ENCODE measurements at places on chromosomes 5 and 9.

- DNase-seq = no peak
Measured at GRCh38 chr9:126432659-126433058, 106.0 kb downstream of the MVB12B start.

- no peak for DNase-seq
Measured at GRCh38 chr9:122126331-122127261, 33.0 kb downstream of the NDUFA8 start.

GRCh38 chr9:35335164-35335563 is 154.7 kb upstream of the RUSC2 start:
- no peak for DNase-seq

- no peak for DNase-seq
Measured at GRCh38 chr5:2511126-2511525, 240.4 kb downstream of the IRX2 start.

DNA sequence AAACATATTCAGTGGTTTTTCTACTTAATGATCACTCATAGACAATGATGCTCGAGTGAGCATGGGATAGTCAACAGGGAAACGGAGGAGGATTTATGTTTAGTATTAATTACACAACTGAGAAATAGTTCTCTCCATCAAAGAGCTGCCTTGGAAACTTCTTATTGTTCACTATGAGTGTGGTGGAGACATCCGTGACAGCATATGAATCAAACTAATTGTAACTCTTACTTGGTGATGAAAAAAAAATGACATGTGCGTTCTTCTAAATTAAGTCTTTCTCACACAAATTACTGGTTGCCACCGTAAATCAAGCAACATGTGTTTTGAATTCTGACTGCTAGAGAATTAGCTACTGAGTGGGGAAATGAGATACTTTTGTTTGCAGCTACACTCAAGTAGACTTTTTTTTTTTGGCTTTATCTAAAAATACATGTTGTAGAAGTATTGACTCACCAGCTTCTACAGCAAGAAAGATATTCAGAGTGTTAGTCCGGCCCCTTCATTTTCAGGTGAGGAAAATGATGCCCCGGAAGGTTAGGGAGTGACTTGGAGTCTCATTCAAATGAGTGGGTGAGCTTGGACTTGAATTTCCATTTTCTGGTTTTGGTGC is 179.4 kb downstream of the CFAP90 start:
- no peak for DNase-seq

DNA sequence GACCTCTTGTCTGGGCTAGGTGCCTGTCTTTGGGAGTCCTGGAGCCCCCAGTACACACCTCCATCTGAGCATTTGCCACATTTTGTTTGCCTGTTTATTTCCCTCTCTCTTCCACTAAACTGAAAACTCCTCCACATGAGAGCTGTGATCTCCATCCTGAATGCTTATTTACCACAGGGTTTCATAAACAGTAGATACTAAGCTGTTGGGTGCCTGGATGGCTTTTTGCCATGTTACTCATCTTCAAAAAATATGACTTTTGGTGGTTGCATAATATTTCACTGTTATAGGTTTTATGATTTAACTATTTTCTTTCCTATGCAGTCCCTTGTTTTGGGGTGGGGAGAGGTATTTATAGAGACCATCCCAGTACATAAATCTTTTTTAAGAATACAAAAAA is 99.6 kb downstream of the APBA1 start:
- no peak for DNase-seq

- DNase-seq = no peak
Measured at GRCh38 chr5:756171-756570, 28.4 kb downstream of the ZDHHC11B start.

- no peak for DNase-seq
Measured at GRCh38 chr5:7755958-7756357, 95.0 kb downstream of the CFAP90 start.

Data from right renal pelvis (tissue), 4 donors.